ENCODE measurements at places on chromosomes 16 and 17. TPM values are rescaled to one million over a fixed set of nuclear protein-coding genes. Genes with fewer than 3 reads are reported as not detected.

The OTOP3 gene
- not detected for total RNA-seq

The C1QL1 gene
- total RNA-seq = 33.0 TPM

The FAM171A2 gene
- 2.6 TPM for total RNA-seq

The GP1BA gene
- not detected for total RNA-seq

The NACA2 gene
- not detected for total RNA-seq

The RAB11FIP4 gene
- 2.1 TPM for total RNA-seq

The OR2C1 gene
- not detected for total RNA-seq

The PRSS53 gene
- total RNA-seq = 1.1 TPM

The KRT222 gene
- 0.30 TPM for total RNA-seq

The COX4I1 gene
- 790 TPM for total RNA-seq

The DCTPP1 gene
- total RNA-seq = 144 TPM

The NHLRC4 gene
- total RNA-seq = 0.25 TPM

The CDH15 gene
- total RNA-seq = not detected

The MYH13 gene
- total RNA-seq = not detected

The MPP3 gene
- 17.4 TPM for total RNA-seq

The KCTD2 gene
- total RNA-seq = 28.0 TPM

The GH2 gene
- not detected for total RNA-seq

The KRT32 gene
- total RNA-seq = not detected

The KCNH4 gene
- total RNA-seq = 0.42 TPM

The CCR7 gene
- total RNA-seq = 1.1 TPM

The SLC5A11 gene
- 0.40 TPM for total RNA-seq

The VAT1L gene
- not detected for total RNA-seq

The NXPH3 gene
- 0.37 TPM for total RNA-seq

The MRPL58 gene
- total RNA-seq = 82.0 TPM

The SPATA33 gene
- total RNA-seq = 16.2 TPM

The KRTAP1-1 gene
- total RNA-seq = not detected

The SPEM2 gene
- total RNA-seq = 0.08 TPM

The KCNJ12 gene
- 1.2 TPM for total RNA-seq

The RAB26 gene
- 2.7 TPM for total RNA-seq

The PLK1 gene
- 167 TPM for total RNA-seq

The GCGR gene
- total RNA-seq = not detected

The CCDC154 gene
- total RNA-seq = 0.49 TPM

The MYL11 gene
- not detected for total RNA-seq

The CD300LF gene
- not detected for total RNA-seq

The GRAP gene
- 0.28 TPM for total RNA-seq

The KRT20 gene
- 0.22 TPM for total RNA-seq

The FADS6 gene
- not detected for total RNA-seq

The CDRT15 gene
- not detected for total RNA-seq

The PGAP3 gene
- 7.8 TPM for total RNA-seq

The CCL3 gene
- total RNA-seq = not detected

The PDE6G gene
- total RNA-seq = 1.5 TPM
